ENCODE measurements at places on chromosomes 5 and 9.

DNA sequence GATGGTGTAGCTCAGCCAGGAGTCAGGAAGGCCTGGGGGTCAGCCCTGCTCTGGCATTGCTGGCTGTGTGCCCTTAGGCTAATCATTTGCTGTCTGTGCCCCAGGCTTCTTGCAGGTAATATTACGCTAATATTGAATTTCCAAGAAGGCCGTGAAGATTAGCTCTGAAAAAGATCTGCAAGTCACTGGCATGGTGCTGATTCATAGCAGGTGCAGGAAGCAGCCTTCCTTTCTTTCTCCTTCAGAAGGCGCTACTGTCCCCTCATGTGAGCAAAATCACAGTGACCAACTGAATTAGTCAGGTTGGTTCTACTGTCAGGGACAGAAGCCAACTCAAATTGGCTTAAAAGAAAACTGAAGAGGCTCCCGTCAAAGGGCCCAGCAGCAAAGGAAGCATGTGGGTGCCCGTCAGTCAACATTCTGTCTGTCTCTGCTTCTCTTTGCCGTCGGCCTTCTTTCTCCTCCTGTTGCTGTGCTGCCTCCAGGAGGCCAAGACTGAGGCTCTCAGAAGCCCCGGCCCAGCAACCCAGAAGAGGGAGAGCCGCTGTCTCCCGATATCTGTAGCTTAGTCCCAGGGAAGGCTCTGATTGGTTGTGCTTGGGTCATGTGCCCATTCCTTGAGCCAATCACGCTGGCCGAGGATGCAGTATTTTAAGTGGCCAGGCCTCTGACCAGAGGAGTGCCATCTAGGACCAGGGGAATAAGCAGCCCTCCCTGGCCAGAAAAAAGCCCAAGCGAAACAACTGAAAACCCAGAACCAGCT lies 67.8 kb upstream of the NEURL1B start:
- peak; percentile 6 for DNase-seq

GRCh38 chr5:96855031-96855872 lies 21.0 kb upstream of the ERAP2 start:
- no peak for DNase-seq

DNA sequence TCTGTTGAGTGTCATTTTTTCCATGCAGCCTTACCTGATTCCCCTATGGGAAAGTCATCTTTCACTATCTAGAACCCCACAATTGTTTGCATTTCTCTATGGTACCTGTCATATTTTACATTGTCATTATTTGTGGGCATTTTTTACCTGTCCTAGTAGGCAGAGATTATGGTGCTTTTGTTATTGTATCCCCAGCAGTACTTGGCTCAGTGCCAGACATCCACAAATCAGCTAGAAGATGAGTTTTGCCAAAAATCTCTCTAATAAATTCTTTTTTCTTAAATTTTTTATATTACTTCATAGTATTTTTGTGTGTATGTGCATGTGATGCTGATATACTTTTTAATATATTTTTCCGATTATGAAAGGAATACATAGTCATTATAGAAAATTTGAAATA lies 13.2 kb downstream of the GARNL3 start:
- DNase-seq: no peak

- no peak for DNase-seq
These were observed 5.5 kb downstream of the CCL19 start for GRCh38 chr9:34685591-34685990.

- DNase-seq: no peak
These were observed 35.4 kb downstream of the LHFPL2 start for GRCh38 chr5:78613151-78613533.

DNA sequence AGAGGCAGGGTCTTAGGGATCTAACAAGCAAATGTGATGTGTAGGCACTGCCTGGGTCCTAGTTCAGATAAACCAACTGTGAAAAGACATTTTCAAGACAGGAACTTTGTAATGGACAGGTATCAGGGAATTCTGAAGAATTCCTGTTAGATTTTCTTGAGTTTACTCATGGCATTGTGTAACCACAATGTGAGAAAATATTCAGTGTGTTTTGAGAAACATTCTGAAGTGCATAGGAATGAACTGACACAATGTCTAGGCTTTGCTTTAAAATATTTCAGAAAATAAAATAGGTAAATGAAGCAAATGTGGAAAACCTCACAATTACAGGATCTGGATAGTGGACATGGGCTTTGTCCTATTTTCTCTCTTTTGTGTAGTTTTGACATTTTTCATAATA lies 15.2 kb upstream of the AFAP1L1 start:
- DNase-seq: no peak

DNA sequence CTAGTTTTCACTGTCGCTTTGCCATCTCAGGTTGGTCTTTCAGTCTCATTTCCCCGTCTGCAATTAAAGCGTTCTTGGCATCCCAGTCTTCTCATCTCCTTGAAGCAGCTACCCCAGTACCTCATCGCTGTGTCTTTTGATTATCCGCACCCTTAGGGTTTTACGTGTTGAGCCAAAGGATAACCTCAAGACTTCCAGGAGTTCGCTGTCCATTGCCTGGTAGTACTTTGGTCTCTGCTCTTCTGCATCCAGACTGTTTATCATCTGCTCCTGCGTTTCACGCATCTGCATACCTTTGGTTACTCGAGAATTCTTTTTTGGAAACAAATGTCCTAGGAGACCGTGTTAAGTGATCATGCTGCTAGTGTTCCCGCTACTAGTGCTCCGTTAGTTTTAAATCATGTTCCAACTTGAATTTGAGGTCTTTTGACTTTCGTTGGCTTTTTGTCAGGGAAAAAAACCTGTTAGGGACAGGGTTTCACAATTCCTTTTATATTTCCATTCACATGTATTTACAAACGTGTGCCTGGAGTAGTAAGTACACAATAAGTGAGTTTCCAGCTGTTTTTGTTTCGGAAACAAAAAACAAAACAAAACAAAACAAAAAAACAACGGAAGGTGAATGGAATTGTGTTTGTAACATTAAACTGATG lies 888 bp downstream of the RABGAP1 start:
- no peak for DNase-seq

DNA sequence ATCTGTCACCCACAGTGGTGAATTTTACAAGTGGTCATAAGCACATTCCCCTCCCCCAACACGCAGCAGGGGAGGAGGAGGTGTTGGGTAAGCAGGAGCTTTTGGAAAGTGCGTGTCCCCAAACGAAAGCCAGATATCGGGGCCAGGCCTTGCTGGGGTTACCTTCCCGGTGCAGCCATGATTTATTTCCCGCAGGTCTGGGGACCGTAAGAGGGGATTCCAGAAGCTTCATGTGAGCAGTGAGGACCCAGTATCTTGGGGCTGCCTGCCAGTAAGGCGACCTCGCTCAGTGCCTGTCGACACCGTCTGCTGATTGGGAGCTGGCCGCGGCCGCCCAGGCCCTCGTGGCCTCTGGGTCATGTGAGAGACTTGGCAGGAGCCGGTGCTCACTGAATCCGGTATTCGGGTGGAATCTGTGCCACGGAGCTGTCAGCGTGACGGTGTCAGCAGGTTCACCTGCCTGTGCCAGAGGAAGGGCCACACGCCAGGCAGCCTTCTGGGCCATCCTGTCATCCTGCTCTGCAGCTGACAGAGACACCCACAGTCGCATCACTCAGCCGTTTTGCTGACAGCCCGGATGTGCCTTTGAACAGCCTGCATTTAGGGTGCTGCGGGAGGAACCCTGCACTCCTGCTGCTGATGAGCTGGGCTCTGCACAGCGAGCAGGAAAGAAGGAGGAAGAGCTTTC lies 37.3 kb downstream of the SEC61B start:
- DNase-seq: peak; percentile 61

- DNase-seq: no peak
These were observed 13.2 kb upstream of the IRX4 start for GRCh38 chr5:1895739-1896420.

DNA sequence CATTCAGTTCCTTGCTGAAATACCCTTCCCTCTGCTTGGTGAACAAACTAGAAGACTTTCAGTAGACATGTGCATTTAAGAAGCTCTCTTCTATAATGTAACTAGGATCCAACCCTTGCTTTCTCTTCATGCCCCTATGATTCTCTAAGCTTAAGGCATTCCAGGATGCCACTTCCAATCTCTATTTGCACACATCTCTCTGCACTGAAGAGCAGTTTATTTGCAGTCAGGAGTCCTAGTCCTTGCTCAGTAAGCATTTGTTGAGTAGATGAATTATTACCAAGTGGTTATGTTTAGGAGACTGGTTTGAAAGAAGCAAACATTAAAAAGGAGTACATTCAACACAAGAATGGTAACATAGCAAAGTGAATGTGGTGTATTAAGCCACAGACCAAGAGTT lies 274.2 kb upstream of the KLF9 start:
- no peak for DNase-seq

- DNase-seq: no peak
These were observed 75.6 kb downstream of the TLR4 start for GRCh38 chr9:117779760-117780159.

DNA sequence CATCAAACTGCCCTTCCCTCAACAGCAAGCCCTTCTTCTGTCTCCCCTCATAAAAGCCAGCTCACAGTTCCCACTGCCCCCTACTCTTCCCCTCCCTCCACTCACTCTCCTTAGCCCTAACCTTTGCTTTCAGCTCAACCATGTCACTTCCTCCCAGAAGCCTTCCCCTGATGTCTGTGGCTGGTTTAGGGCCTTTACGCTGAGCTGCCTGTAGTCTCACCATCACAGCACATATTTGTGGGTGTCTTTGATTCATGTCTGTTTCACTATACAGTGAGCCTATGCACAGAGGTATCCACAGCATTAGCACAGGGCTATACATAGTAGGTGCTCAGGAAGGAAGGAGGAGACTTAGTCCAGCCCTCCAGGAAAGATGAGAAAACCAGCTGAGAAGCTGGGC lies 34.7 kb downstream of the C9orf50 start:
- no peak for DNase-seq

GRCh38 chr9:117403403-117403811 lies 11.4 kb downstream of the ASTN2 start:
- DNase-seq: peak; percentile 87

GRCh38 chr5:151595411-151595826 lies 4.3 kb upstream of the FAT2 start:
- no peak for DNase-seq

- no peak for DNase-seq
These were observed 521.3 kb upstream of the ZNF608 start for GRCh38 chr5:125267636-125268248.

DNA sequence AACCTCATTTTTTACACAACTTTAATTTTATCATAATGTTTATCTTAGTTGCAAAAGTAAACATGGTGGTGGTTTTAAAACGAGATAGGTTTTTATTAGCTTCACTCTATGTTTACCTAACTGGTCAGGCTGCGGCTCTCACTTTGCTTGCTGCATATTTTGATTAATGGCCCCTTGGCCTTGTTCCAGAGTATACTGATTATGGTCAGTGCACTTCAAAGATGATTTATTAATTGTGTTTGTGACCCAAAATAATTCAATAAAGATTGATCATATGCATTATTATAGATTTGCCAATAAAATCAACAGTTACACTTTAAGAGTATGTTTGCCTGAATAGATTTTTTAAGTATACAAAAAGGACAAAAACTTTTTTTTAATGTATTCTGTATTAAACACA lies 188.0 kb downstream of the XRCC4 start:
- DNase-seq: peak; percentile 66

GRCh38 chr5:134255418-134256150 lies 29.7 kb upstream of the PPP2CA start:
- no peak for DNase-seq

All from NCI-H1092 treated with DMSO at 0.1 percent for 48 hours (cell line).